ENCODE measurements at places on chromosomes 2 and 18.

DNA sequence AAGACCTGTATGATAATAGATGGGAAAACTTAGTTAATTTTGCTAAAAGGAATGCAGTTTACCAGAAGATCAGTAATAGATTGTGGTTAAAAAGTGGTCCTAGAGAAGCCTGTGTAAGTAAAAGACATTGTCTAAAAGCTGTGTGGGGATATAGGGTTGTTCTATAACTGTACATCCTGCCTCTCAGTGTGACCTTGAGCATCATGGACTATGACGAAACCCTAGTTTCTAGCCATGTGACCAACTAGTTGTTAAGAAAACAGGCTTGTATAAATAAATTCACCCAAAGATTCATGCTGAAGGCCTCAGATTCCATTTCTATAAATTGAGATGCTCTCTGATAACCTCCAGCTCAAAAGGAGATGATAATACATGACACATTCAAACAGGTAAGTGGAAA, 160.7 kb downstream of the IKZF2 start:
- DNase-seq, result no peak

DNA sequence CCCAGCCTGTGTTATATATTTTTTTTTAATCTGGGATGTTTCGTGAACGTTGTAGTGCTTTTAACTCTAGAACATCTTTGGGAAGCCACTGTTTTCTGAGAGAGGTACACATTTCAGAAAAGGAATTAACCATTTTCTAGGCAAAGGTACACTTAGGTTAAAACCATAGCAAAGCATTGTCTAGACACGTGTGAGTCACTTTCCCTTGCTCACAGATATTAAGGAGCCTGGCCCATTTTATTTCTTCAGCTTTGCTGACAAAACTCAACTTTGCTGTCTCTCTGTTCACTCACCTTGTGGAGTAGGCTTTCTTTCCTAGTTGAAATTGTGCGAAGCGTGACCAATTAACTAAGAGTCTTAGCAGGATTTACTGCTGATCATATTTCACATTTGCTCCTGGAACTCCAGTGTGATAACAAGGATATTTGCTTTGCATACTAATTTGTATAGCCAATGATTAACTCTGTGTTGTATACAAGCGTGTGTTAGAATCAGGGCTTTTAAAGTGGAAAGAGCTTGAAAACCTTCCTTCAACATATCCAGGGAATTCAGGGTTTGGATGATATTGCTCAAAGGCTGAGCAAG, 215.0 kb upstream of the AGAP1 start:
- DNase-seq, result no peak

GRCh38 chr2:8264981-8265380, 416.9 kb upstream of the ID2 start:
- DNase-seq, result no peak

DNA sequence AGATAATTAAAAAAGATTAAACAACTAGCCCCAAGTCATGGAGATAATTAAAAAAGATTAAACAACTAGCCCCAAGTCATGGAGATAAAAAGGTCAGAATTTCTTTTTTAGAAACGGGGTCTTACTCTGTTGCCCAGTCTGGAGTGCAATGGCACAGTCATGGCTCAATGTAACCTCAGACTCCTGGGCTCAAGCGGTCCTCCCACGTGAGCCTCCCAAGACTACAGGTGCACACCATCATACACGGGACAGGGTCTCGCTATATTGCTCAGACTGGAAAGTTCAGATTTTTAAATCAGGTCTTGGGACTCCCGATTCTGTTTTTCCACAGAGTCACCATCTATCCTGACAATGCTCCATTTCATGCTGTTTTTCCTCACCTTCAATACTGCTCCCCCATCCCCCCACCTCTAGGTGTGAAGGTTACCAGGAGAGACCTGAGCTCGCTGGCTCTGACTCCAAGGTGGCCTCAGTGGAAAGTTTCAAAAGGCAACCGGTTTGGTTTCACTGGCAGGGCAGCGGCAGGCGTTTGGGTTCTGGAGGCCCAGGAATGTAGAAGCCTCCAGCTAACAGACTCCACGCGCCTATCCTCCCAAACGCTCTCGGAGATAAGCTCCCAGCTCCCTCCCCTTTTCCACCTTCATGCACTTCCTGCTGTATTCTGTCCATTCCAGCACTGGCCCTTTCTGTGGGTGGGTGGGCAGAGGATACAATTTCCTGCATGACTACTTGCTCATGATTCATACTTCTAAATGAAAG, 2.9 kb upstream of the SEMA4C start:
- no peak for DNase-seq

- DNase-seq, result no peak
These were observed 24.3 kb downstream of the ASAP2 start for GRCh38 chr2:9230881-9231280.

All from GM12878 (cell line).